ENCODE measurements at places on chromosomes 2 and 18.

GRCh38 chr2:68263632-68264031 is 11.3 kb upstream of the PPP3R1 start:
- DNase-seq, result no peak

- no peak for DNase-seq
Observed at GRCh38 chr18:79681484-79682387, 2.1 kb downstream of the CTDP1 start.

- DNase-seq, result peak; percentile 32
Observed at GRCh38 chr2:46487667-46488335, 8.4 kb downstream of the TMEM247 start.

GRCh38 chr2:37262522-37262921 is 31.1 kb downstream of the NDUFAF7 start:
- no peak for DNase-seq

DNA sequence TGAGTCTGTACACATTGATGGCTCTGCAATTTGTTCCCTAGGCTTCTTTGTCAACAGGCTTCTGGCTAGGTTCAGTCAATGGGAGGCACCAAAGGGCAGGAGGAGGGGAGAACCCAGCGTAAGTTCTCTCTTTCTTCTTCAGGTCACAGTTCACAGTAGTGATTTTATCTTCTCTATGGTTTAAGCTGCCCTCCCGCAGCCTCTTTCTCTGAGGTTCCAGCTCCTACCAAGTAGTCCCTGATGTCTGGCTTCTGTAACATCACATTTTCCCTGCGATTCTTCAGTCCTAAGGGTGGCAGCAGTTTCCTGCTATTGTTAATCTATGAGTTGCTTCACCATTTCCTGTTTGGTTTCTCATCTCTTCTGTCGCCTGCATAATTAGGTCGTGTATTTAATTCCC is 107.4 kb downstream of the CPO start:
- peak; percentile 54 for DNase-seq

DNA sequence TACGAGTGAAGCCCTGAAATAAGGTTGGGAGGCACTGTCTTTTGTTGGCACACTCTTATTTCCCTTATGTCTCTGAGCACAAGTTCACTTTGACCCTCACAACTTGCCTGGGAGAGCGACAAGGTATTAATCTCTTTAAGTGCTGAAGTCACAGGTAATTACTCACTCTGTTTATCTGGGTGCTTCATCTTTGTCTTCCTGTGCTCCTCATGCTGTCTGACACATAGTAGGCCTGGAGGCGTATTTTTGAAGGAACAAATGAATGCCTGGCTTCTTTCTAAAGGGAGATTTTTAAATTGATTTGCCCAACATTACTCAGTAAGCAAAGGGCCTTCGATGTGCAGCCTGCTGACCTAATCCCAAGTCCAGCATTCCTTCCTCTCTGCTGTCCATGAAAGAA is 507.1 kb upstream of the TNP1 start:
- DNase-seq, result no peak

DNA sequence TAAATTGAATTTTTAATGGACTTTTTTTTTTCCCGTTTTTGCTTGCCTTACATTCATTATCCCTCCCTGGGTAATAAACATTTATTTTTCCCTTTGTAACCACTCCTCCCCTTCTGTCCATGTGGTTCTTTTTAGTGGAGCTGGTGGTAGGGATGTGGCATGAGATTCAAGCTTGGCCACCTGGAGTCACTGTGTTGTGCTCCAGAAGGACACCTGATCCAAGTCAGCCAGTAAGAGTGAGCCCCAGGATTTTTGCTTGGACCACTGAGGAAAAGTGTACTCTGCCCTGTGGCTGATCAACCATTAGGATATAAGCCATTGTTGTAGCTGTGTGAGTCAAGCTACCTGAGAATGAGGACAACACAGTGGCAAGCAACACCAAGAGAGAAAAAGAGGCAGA is 11.1 kb upstream of the ACTR3 start:
- no peak for DNase-seq

GRCh38 chr2:216685327-216685875 is 9.9 kb downstream of the IGFBP5 start:
- DNase-seq, result no peak

- no peak for DNase-seq
Observed at GRCh38 chr18:42412896-42413295, 457.9 kb downstream of the PIK3C3 start.

- DNase-seq, result no peak
Observed at GRCh38 chr2:10452956-10453904, 5.1 kb upstream of the ODC1 start.

GRCh38 chr2:176443946-176444345 is 174.7 kb downstream of the MTX2 start:
- DNase-seq, result no peak

- no peak for DNase-seq
Observed at GRCh38 chr2:86364894-86365293, 27.5 kb upstream of the REEP1 start.

All from endothelial cell of umbilical vein (primary cell).